Brain microvascular endothelial cell (primary cell): ENCODE measurements at places on chromosomes 1 and 21.
A peak's percentile ranks its signal among the peaks of the same experiment; 100 is the strongest.

- no peak for DNase-seq
These were observed 95.7 kb upstream of the WNT4 start for GRCh38 chr1:22238356-22239224.

DNA sequence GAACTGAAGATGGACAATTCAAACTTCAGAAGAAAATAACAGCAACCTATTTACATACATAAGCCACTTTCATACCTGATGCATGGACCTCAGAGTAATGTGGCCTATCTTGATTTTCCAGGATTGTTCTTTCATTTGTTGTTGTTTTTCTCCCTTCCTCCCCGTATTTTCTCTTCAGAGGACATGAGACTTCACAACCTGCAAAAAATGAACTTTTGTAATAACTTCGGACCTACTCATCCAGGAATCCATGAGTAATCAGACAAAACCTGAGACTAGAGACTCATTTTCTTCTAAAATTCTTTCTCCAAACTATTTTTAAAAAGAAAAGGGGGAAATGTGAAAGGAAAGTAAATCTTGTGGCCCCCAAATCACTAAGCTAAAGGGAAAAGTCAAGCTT lies 17.6 kb upstream of the PLA2G5 start:
- DNase-seq, result no peak

- DNase-seq, result peak; percentile 24
These were observed 38.2 kb downstream of the H3-3A start for GRCh38 chr1:226100436-226101391.

DNA sequence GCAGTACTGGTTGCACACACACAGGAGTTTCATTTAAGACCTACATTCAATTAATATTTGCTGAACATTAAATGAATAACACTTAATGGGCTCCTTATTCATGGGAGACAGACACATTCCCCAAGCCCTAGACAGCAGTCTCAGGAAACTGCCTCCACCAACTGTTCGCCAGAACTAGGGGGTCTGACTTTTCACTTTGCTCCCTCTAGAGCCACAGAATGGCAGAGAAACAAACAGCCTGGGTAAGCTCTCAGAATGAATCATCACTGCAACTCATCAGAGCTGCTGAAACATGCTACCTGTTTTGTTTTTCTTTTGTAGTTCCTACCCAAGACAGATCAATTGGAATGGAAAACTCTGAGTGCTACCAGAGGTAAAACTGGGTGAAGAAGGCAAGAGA lies 31.7 kb downstream of the ELK4 start:
- DNase-seq, result peak; percentile 71

DNA sequence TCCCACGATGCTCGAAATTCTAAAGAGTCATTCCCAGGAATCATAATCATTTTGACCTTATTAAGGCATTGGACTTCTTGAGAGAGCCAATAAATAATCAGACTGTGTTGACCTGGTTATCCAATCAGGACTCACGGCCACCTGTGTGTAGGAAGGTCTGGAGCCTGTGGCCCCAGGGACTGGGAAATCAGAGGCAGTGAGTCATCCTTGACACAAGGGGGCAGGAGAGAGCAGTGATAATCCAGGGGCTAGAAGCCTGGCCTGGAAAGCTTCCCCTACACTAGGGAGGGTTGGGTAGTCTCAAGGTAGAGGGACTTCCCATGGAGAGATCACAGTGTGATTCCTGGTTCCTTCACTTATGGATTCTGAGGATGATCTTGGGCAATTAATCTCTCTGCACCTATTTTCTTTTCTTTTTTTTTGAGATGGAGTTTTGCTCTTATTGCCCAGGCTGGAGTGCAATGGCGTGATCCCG lies 4.7 kb downstream of the MR1 start:
- peak; percentile 55 for DNase-seq
